ENCODE measurements at places on chromosomes 7 and 10. TPM values are rescaled to one million over a fixed set of nuclear protein-coding genes. Genes with fewer than 3 reads are reported as not detected.

FAM25C gene
- not detected for total RNA-seq

PTPRN2 gene
- total RNA-seq: 0.34 TPM

CALD1 gene
- 221 TPM for total RNA-seq

ITPRID1 gene
- not detected for total RNA-seq

ESYT2 gene
- 56.5 TPM for total RNA-seq

SAMD8 gene
- 31.7 TPM for total RNA-seq

SYNPO2L gene
- not detected for total RNA-seq

FKBP6 gene
- not detected for total RNA-seq

ADGRA1 gene
- total RNA-seq: not detected

LFNG gene
- total RNA-seq: 1.4 TPM

SUV39H2 gene
- 5.8 TPM for total RNA-seq

FRAT2 gene
- total RNA-seq: 2.7 TPM

PON1 gene
- total RNA-seq: not detected

MBL2 gene
- not detected for total RNA-seq

NPC1L1 gene
- total RNA-seq: 0.09 TPM

VSTM4 gene
- 5.5 TPM for total RNA-seq

DLX5 gene
- not detected for total RNA-seq

TMEM176A gene
- total RNA-seq: not detected

ANXA8 gene
- 0.52 TPM for total RNA-seq

ADRB1 gene
- not detected for total RNA-seq

FZD8 gene
- 6.0 TPM for total RNA-seq

RAPGEF5 gene
- 0.95 TPM for total RNA-seq

GPER1 gene
- 3.6 TPM for total RNA-seq

SEM1 gene
- 202 TPM for total RNA-seq

SYT15 gene
- under 0.01 TPM for total RNA-seq

TBC1D12 gene
- total RNA-seq: 9.2 TPM

LLCFC1 gene
- not detected for total RNA-seq

CYP3A4 gene
- total RNA-seq: not detected

WNT8B gene
- total RNA-seq: not detected

OR2A5 gene
- not detected for total RNA-seq

RHEB gene
- 28.7 TPM for total RNA-seq

CRYGN gene
- total RNA-seq: 0.47 TPM

GRID1 gene
- total RNA-seq: not detected

TWIST1 gene
- 127 TPM for total RNA-seq

LRRC61 gene
- total RNA-seq: 0.69 TPM

GPRIN2 gene
- total RNA-seq: not detected

SKIDA1 gene
- total RNA-seq: 0.47 TPM

MRLN gene
- total RNA-seq: not detected

LBX1 gene
- total RNA-seq: under 0.01 TPM

WNT2 gene
- 0.63 TPM for total RNA-seq

OR2A12 gene
- total RNA-seq: not detected
